Breast epithelium (tissue), 4 donors: ENCODE measurements at places on chromosomes 5 and 9. TPM values are rescaled to one million over a fixed set of nuclear protein-coding genes. Genes with fewer than 3 reads are reported as not detected.

DNA sequence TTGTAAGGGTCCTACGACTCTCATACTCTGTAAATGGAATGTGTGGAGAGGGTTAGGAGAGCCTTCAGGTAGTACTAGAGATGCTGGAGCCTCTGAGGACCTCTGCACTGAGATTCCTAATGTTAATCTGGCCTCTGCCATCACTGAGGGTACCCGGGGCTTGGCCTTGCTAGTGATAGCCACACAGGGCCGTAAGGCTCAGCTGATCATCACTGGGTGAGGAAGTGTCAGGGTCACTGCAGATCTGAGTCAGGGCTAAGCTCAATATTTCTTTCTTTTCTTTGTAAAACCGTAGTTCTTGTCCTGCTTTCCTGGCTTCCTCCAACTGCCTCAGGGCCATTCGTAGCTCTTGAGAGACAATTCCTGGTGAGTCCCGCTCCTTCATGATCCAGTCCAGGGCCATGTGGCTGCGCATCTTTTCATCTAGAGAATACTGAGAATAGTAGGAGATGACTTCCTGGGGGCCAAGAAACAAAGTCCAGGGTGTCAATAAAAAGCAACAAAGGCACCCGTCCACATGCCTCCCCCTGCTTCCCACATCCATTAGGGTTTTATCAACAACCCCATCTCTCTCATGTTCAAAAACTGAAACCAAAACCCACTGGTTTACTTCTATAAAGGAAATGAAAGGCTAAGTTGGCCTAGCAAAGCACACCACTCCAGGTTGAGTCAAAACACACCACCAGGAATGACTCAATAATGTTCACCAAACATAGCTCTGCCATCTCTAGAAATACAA, 47.7 kb downstream of the LIX1 start:
- no peaks in the 10 kb centered on the region for H3K4me1 ChIP-seq
- H3K27ac ChIP-seq: no peak overlapping the region
- H3K36me3 ChIP-seq: no peaks in the 10 kb centered on the region
- no peaks in the 10 kb centered on the region for H3K27me3 ChIP-seq
- H3K4me3 ChIP-seq: no peak overlapping the region
- DNase-seq: no peak

DNA sequence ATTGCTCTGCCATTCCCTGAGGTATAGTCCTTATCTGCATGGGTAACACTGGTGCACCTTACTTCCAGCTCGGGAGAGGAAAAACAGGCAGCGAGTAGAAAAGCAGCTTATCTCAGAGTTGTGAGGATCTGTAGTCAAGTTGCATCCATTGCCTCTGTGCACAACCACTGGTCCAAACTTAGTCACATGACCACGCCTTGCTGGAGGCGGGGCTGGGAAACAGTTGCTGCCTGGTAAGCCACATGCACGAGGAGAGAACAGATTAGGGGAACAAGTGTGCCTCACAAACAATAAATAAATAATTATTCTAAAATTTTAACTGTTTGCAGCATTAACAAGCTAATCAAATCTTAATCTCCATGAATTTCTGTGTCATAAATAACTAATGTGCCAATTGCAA, 18.6 kb downstream of the ZNF622 start:
- H3K36me3 ChIP-seq: no peaks in the 10 kb centered on the region
- H3K27ac ChIP-seq: no peak overlapping the region
- no peak for DNase-seq
- H3K4me1 ChIP-seq: no peaks in the 10 kb centered on the region
- no peak overlapping the region for H3K4me3 ChIP-seq

DNA sequence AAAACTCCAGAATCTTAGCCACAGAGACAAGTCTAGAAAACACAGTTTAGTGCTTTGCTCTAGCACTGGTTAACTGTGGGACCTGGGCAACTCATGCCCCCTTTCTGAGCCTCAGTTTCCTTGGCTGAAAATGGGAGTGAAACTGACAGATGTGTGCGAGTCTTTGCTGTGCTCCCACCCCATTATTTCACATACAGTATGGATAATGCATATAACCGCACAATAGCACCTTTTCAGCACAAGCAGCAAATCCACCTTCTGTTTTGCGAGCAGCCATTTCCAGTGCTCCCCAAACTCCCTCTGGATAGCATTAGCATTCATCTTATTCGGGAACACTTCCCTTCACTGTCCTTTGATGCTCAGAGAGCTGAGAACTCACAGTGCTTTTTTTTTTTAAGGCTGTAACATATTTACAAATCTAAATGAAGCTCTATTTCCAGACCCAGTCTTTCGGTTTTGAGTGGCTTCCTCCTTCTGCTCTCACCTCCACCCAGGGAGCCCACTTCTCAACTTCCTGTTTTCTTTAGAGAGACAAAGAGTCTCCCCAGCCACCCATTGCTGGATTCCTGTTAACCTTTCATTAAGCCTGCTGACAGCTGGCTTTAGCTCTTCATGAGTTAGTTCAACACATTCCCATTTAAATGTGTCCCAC, 49.2 kb downstream of the TIMD4 start:
- no peak overlapping the region for H3K27ac ChIP-seq
- no peak overlapping the region for H3K4me3 ChIP-seq
- no peaks in the 10 kb centered on the region for H3K27me3 ChIP-seq
- H3K36me3 ChIP-seq: no peaks in the 10 kb centered on the region
- no peak for DNase-seq
- no peaks in the 10 kb centered on the region for H3K4me1 ChIP-seq

UNC13B gene
- 27.2 TPM for total RNA-seq

TRIM7 gene
- 5.4 TPM for total RNA-seq

GRCh38 chr5:160539431-160539830, 117.8 kb downstream of the PTTG1 start:
- H3K36me3 ChIP-seq: no peaks in the 10 kb centered on the region
- H3K4me3 ChIP-seq: no peak overlapping the region
- H3K27me3 ChIP-seq: no peaks in the 10 kb centered on the region
- no peak for DNase-seq

- no peak overlapping the region for H3K27ac ChIP-seq
- no peak overlapping the region for H3K4me3 ChIP-seq
- H3K27me3 ChIP-seq: peaks cover 15% of the 10 kb centered on the region
Measured at GRCh38 chr9:123967323-123967722, 37.4 kb upstream of the DENND1A start.

TCF7 gene
- total RNA-seq: 2.1 TPM

DNA sequence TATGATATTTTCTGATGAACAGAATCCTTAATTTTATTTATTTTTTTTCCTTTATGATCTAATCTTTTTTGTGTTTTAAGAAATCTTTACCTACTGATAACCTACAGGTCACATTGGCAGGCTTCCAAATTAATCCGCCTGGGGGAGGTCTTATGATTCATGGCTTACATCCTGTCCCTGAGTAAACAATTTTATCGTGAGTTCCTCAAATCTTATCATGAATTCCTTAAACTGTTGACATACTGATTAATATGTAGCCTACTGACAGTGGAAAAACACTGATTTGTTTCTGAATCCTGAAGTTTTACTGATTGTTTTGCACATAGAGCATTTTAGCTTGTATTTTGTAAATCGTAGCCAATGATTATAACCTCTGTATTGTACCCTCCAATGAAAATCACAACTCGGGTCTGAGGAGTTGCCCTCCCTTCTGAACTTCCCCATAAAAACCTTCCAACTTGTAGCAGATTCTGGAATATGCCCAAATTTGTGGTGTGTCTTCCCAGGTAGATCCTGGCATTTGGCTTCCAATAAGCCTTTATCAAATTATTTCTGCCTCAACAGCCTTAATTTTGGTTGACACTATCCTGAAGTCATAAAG, 105.6 kb downstream of the VCAN start:
- no peak for DNase-seq
- H3K4me3 ChIP-seq: no peak overlapping the region
- H3K36me3 ChIP-seq: no peaks in the 10 kb centered on the region
- H3K27me3 ChIP-seq: no peaks in the 10 kb centered on the region
- no peak overlapping the region for H3K27ac ChIP-seq
- H3K4me1 ChIP-seq: no peaks in the 10 kb centered on the region

NFIB gene
- 237 TPM for total RNA-seq

DNA sequence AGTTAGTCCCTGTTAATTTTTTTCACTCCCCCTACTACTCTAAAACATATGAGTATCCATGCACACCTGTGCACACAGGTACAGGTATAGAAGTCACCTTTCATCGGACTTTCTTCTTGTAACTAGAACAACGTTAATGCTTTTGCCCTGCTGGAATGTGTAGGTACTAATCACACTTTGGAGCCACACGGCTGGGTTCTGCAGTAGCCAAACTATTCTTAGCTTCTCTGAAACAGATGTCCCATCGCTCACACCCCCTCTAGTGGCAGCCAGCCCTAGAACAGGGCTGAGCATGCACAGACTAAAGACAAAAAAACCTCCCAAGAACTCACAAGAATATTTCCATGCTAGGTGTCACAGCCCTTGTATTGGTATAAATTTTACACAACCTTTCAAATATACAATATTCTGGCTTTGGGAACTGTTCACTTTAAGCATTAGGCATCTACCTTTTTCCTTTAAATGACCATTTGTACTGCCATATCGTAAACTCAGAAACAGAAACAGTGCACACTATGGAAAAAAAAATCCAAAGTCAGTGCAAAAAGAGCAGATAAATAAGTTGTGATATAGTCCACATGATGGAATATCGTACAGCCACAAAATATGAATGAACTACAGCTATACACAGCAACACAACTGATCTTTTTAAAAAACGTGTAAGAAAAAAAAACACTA, 64.0 kb downstream of the RETREG1 start:
- H3K36me3 ChIP-seq: no peaks in the 10 kb centered on the region
- no peaks in the 10 kb centered on the region for H3K27me3 ChIP-seq
- peak; percentile 60 for DNase-seq

DNA sequence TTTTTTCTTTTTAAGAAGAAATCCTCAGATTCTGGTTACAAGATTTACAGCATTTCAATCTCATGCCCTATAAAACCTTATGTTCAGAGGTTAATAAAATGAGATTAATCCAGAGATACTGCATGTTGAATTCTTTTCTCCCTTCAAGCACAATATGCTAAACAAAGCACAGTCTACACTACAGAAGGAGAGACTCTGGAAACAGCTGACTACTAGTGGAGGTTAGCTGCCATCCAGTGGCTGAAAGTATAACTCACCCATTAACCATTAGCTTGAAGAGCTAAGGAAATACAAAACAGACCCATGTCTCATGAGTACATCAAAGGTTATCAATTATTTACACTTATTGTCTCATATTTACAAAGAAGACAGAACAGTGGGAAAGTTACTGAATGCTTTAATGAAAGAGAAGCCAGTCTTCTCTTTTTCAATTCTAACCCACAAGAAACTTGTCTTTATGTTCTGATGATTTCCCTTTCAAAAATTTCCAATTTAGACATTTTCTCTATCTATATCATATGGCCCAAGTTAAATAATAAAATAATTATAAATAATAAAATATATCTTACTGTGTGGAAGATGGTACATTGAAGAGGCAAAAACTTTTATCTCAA, 12.7 kb upstream of the DNAH5 start:
- no peak overlapping the region for H3K27ac ChIP-seq
- DNase-seq: no peak
- no peaks in the 10 kb centered on the region for H3K4me1 ChIP-seq
- H3K36me3 ChIP-seq: no peaks in the 10 kb centered on the region

DNA sequence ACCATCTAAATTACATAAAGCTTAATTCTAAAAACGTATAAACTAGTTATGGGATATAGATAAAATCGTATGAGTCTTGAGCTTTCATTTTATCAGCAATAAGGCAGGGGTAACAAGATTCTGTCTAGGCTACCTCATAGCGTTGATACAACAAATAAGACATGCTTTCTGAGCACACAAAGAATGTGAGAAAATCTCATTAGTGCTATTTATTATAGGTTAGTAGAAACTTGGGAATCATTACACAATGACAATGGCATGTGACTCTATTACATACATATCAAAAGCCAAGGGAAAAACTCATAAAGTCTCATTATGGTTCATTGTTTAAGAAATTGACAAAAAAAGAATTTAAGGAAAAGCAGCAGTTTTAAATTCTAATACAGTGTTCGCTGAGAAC, 448.6 kb downstream of the PLK2 start:
- no peak overlapping the region for H3K4me3 ChIP-seq
- H3K4me1 ChIP-seq: no peaks in the 10 kb centered on the region
- no peaks in the 10 kb centered on the region for H3K27me3 ChIP-seq
- no peak for DNase-seq
- H3K36me3 ChIP-seq: no peaks in the 10 kb centered on the region

DNA sequence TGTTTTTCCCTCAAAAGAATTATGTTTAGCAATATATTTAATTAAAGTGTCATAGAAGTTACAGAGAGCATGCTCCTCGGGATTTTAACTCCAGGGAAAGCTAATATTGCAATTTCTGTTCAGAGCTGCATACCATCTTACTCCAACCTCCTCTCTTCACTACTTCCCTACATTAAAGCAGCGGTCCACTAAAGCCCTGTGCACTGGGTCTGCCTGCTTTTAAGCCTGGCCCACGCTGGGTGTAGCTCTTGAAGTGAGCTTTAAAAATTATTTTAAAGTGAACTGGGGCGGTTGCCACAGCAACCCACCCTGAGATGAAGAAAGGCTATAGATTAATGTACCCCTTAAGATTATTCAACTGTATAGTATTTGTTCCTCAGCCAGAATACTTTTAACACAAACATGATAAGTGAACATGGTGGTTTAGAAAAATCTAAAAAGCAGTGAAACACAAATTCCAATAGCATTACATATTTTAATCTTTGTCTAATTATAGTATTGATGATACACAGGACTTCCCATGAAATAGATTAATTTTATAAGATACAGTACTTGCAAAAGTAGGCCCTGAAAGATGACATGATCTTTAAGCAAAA, 3.9 kb upstream of the MEF2C start:
- no peaks in the 10 kb centered on the region for H3K36me3 ChIP-seq
- H3K4me3 ChIP-seq: peak overlapping the region; percentile 50
- peak overlapping the region; percentile 52 for H3K27ac ChIP-seq
- DNase-seq: no peak

GRCh38 chr5:53929570-53929969, 369.1 kb downstream of the NDUFS4 start:
- H3K4me3 ChIP-seq: no peak overlapping the region
- DNase-seq: no peak
- no peaks in the 10 kb centered on the region for H3K36me3 ChIP-seq
- H3K4me1 ChIP-seq: no peaks in the 10 kb centered on the region
- no peaks in the 10 kb centered on the region for H3K27me3 ChIP-seq

GRCh38 chr5:140215276-140215675, 40.3 kb downstream of the CYSTM1 start:
- no peak overlapping the region for H3K4me3 ChIP-seq
- H3K27ac ChIP-seq: no peak overlapping the region
- no peaks in the 10 kb centered on the region for H3K36me3 ChIP-seq
- DNase-seq: no peak
- H3K4me1 ChIP-seq: no peaks in the 10 kb centered on the region

ADAMTSL1 gene
- total RNA-seq: 3.6 TPM

KLF4 gene
- total RNA-seq: 53.4 TPM

WWC1 gene
- total RNA-seq: 0.96 TPM

- no peak overlapping the region for H3K27ac ChIP-seq
- H3K4me3 ChIP-seq: no peak overlapping the region
- H3K36me3 ChIP-seq: no peaks in the 10 kb centered on the region
- DNase-seq: no peak
- no peaks in the 10 kb centered on the region for H3K27me3 ChIP-seq
Measured at GRCh38 chr9:17280350-17281012, 145.6 kb downstream of the CNTLN start.

GABRA1 gene
- not detected for total RNA-seq

TLR4 gene
- total RNA-seq: 71.2 TPM
